ENCODE measurements at places on chromosomes 1 and 21.
A peak's percentile ranks its signal among the peaks of the same experiment; 100 is the strongest.

DNA sequence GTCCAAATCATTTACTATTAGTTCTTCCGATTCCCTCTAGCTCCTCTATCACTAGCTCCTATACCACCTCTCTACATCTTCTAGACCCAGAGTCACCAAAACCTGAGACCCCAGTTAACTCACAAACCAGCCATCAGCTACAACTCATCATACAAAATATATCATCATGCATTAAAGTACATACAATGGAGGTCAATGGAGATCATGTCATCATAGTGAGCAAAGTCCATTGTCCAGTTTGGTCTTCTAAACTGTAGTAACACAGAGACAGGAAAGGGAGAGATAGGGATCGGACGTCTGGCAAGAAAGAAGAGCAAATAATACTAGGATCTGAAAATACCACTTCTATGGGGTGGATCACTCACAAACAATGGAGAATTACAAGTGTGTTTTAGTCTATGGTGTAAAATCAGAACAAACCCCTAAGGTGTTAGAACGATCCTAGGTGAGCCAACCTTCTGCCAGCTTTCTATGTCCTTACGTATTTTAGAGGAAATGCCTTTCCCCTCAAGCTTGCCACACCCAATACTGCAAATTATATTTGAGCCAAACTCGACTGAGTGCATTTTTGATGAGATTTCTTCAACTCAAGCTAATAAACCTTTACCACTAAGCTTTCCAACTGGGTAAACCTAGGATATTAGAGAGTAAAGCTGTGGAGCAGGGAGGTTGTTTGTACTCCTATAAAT, 3.9 kb downstream of the ADIPOR1 start:
- DNase-seq, result no peak

DNA sequence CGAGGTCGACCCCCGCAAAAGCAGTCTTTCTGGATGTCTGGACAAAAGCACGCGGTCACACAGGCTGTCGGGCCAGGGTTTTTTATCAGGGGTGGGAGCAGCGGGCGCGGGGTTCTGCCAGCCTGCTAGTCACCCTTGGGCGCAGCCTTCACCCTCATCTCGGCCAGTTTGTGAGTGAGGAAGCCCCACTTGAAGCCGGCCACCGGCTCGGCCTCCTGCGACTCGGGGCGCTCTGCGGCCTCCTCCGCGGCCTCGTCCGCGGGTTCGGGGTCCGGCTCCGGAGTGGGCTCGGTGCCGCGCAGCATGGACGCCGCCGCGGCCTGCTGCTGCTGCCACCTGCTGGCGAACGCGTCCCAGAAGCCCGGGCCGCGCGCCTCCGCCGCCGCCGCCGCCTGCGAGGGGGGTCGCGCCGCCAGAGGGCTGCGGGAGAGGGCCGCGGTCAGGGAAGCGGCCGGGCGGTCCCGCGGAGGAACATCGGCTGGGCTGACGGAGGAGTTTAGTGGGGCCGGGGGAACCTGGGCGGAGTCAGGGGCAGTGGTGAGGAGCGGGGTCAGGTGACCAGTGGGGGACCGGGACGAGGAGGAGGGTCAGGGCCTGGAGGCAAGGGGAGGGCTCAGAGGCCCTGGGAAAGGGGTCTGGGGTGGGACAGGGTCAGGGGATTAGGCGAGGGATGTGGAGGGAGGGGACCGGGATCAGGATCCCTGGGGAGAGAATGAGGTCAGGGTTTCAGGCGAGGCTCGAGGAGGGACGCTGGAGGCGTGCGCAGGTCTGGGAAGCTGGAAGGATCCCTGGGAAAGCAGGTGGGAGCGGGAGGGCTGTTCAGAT, 4.5 kb downstream of the C1orf232 start:
- DNase-seq, result peak; percentile 74

- DNase-seq, result no peak
These were observed 2.6 kb upstream of the LAD1 start for GRCh38 chr1:201401700-201402099.

- peak; percentile 83 for DNase-seq
These were observed 451.2 kb downstream of the DSCAM start for GRCh38 chr21:40395732-40396131.

- DNase-seq, result peak; percentile 54
These were observed 37.7 kb downstream of the MARK1 start for GRCh38 chr1:220565670-220566069.

GRCh38 chr21:27047283-27047657, 80.4 kb upstream of the ADAMTS5 start:
- no peak for DNase-seq

- no peak for DNase-seq
These were observed 99.5 kb downstream of the GALNT2 start for GRCh38 chr1:230166366-230167132.

DNA sequence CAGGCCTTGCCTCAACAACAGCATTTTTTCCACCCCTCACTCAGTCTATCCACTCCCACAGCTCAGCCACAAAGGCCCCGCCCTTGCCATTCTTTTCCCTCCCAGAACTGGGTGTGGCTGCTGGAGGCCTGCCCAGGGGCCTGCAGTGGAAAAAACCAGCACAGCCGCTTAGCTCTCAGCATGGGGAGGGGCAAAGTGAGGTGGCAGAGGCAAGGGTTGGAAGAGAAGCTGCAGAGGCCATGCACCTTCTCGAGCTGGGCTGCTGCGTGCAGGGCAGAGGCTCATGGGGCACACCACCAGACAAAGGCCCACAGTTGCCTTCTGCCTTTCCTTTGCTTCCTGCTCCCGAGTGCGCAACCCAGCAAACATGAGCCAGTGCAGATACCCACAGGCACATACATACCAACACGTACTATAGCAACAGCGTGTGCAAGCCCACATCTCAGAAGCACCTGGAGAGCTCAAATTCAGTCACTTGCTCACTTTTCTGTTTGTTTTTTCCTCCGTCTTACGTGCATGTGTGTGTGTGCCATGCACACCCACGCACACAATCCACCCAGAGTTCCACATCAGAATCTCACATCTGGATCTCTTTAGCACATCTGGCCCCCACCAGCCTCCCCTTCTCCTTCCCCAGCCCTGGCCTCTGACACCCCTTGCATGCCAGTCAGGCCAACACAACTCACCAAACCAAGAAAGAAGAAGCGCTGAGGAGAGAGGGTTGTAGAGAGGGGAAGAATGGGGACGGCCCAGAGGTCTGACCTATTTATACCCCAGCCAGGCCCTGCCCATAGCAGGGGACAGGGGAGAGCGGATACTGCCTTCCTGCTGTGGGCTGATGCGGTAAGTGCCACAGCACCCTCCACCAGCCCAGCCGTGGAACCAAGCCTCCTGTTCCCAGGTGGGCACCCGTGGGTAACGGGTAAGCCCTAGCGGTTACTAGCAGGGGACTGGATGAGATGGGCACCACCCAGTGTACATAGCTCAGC, at the start of gene S100A4:
TSS of gene S100A4 (minus strand) at position 740 of the 989 bp plus-strand sequence. CDS start 1,012 bp downstream, outside the sequence.
- DNase-seq, result peak; percentile 99

- no peak for DNase-seq
These were observed 161.6 kb downstream of the CHRM3 start for GRCh38 chr1:239547987-239548386.

GRCh38 chr1:162732566-162733335, 57.8 kb upstream of the HSD17B7 start:
- no peak for DNase-seq

DNA sequence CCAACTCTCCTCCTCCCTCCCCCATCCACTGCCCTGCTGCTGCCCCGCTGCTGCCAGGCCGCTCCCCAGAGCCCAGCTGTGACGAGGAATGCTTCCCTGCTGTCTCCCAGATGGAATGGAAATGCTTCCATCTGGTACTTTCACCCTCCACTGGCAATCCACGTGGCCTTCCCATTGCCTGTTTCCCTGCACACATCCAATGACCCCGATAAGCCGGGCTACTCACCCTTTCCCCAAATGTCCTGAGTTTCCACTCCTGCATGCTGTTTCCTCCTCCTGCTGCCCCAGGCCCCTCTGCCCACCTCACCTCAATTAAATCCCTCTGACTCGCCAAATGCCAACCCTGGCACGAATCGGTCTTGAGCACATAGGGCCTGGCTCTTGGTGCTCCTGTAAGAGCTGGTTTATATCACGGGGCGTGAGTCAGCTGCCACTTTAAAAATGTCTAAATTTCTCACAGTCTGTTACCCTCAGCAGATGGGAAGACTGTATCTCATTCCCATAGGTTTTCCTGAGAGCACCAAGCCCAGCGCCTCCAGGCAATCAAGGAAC, 36.4 kb downstream of the MRAP start:
- peak; percentile 44 for DNase-seq

- peak; percentile 74 for DNase-seq
These were observed 32.0 kb downstream of the RSPH1 start for GRCh38 chr21:42463861-42464515.

GRCh38 chr1:113998361-113998760, 19.1 kb downstream of the OLFML3 start:
- peak; percentile 53 for DNase-seq

- peak; percentile 74 for DNase-seq
These were observed 944 bp upstream of the AGO3 start for GRCh38 chr1:35929730-35930592.

Data from NCI-H82 (cell line).